ENCODE measurements at places on chromosomes 12 and 14. TPM values are rescaled to one million over a fixed set of nuclear protein-coding genes. Genes with fewer than 3 reads are reported as not detected.
A peak's percentile ranks its signal among the peaks of the same experiment; 100 is the strongest.

GRCh38 chr14:64541972-64542835 is 1.7 kb downstream of the HSPA2 start:
- DNase-seq: no peak

PTCSC3 gene
- 0.46 TPM for polyA plus RNA-seq

GRCh38 chr12:65953631-65954030 is 129.3 kb downstream of the HMGA2 start:
- no peak for DNase-seq

OR10P1 gene
- polyA plus RNA-seq: not detected

KRT79 gene
- not detected for polyA plus RNA-seq

SLC6A12 gene
- 18.2 TPM for polyA plus RNA-seq

DNA sequence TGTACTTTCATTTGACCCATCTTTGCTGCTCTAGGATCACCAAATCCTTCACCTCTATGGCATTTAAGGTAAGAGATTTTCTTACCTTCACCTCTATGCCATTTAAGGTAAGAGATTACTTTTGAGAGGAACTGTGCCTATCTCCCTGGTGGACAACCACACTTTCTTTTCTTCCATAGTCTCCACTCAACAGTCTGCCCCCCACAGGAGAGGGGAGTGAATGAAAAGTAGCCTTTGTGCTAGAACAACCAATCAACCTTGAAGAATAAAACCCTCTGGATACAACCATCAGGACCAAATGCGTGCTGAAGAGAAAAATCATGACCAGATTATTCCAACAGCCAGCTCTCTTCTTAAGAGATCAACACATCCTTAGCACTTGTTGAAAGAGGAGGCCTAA is 258.6 kb upstream of the TMPO start:
- no peak for DNase-seq

CACNA2D4 gene
- polyA plus RNA-seq: 2.7 TPM

- no peak for DNase-seq
Observed at GRCh38 chr14:91870001-91870400, 2.7 kb upstream of the TC2N start.

PPP1R3E gene
- polyA plus RNA-seq: 20.5 TPM

GRCh38 chr12:126747530-126748149 is 1519.3 kb upstream of the TMEM132C start:
- DNase-seq: peak; percentile 11

- DNase-seq: no peak
Observed at GRCh38 chr12:73053893-73054292, 781.7 kb downstream of the TRHDE start.

GRCh38 chr14:92633274-92633616 is 115.2 kb downstream of the LGMN start:
- DNase-seq: no peak

ESPL1 gene
- polyA plus RNA-seq: 16.0 TPM

GRCh38 chr12:12794686-12795085 is 9.2 kb downstream of the APOLD1 start:
- no peak for DNase-seq

- DNase-seq: no peak
Observed at GRCh38 chr12:14937014-14937413, 1.3 kb downstream of the ERP27 start.

DNA sequence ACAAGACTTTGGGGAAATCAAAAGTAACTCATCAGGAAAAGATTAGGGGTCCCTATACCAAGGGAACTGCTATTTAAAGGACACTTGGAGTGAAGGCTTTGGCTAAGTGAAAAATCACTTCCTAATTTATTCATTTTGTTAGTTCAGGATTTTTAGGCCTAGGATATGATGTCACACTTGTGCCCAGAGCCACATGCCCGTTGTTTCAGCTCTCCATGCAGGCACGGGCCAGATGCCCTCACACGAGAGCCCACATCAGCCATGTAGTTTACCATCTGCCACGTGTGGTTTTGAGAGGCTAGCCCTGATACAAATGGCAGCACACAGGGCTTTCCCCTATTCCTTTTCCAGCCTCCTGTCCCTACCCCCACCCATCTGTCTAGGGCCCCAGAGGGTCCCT is 11.9 kb upstream of the LRP1-AS start:
- no peak for DNase-seq

GRCh38 chr14:99745307-99745951 is 47.8 kb upstream of the EML1 start:
- DNase-seq: no peak

DNA sequence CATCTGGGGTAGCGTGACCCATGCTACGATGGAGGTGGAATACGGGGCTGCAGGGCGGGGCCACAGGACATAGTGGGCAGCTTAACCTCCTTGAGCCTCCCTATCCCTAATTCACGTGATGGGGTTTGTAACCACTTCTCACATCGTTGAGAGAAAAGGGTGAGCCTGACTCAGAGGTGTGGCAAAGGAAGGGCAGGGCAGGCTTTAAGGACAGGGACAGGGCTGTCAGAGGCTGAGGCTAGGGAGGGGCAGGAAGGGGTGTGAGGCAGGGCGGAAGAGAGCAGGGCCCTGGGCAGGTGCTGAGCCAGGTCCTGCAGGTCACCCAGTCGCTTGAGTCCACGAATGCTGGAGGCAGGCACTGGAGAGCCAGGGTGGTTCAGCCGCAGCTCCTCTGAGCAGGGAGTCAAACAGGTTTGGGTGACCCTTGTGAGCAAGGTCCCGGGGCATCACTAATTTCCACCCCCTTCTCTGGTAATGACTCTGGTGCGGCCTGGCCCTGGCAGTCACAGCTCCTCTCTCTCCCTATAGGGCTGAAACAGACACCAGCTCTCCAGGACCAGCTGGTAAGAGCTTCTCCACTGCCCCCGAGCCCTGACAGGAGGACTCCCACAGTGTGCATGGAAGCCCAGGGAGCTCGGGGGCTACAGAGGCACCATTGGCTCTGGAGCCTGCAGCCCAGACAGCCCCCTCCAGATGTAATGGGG is 7.5 kb upstream of the AQP2 start:
- DNase-seq: no peak

GRCh38 chr12:29662734-29663323 is 120.9 kb downstream of the TMTC1 start:
- DNase-seq: no peak

NGB gene
- not detected for polyA plus RNA-seq

DNA sequence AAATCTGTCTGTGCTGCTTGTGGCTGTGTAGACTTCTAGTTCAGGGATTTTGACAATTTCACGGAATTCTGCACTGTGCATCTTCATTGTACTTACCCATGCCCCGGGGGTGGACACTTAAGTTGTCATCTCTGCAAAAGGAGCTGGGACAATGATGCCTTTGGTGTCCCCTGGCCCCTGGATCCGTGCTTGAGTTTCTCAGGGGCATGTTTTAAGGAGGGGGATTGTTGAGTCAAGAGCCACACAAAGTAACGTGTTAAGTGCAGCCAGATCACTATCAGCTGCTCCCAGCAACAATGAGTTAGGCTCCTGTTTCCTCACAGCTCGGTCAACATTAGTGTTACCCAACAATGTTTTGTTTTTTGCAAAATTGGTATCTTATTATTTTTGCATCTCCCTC is 305.0 kb upstream of the DIO3 start:
- no peak for DNase-seq

DNA sequence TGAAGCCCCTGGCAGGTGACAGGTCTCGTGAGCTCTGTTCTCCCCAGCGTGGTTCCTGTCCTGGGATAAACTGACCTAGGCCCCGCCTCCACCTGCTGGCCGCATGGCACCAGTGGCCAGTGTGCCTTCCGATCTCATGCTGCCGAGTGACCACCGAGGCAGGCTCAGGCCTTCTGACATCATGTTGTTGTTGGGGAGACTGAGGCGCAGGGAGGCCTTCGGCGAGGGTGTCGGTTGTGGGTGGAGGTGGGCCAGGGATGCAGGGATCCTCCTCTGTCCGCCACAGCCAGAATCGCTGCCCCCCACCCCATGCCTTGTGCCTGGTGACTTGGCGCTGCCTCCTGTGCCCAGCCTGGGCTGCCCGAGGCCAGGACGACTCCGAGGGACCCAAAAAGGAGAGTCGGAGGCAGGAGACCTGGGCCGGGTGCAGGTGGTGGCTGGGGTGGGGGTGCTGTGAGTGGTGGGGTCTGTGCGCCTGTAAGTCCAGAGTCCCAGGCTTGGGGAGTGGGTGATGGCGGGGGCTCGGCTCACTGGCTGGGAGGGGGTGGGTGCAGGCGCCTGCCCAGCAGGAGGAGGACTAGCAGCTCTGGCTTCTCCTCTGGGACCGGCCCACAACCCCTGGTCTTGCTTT is 24.3 kb downstream of the ASPG start:
- no peak for DNase-seq

PRICKLE1 gene
- polyA plus RNA-seq: 45.8 TPM

ALX1 gene
- polyA plus RNA-seq: 30.0 TPM

ATL1 gene
- polyA plus RNA-seq: 10.7 TPM

DNA sequence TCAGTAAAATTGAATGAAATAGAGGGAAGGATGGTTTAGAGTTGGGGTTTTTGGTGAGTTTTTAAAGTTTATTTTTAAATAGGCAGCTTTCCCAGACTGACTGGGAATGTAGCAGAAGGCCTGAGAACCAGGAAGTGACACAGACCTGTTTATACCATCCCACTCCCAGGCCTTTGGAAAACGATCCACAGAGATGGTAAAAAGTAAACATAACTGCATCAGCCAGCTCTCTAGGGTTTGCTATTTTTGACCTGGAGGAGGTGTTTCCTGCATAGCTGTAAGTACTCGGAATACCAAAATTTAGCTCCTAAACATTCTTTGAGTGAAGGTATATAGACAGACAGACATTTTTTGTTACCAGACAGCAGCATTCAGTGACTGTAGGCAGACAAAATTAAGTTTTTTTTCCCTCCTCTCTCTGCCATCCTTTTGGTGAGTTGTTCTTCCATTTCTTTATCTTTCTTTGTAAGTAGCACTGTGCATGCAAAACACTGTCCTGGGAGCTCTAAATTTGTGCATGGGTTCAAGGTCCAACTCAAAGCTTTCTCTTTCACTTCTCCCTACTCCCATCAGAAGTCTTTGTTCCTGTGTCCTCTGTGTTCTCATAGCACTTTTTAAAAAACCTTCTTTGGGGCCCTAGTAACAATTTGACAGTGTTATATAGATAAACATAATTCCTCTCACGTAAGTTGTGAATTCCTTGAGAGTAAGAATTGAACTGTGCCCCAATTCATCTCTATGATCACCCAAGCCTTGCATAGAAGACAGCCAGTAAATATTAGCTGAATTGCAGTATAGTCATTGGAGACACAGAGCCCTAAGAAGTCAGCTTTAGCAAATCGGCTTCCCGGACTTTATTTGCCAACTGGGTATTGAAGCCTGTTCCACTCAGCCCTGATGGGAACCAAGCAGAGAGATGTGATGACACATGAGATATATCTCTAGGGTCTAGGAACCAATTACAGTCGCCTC is 37.4 kb downstream of the SUSD6 start:
- no peak for DNase-seq

DNA sequence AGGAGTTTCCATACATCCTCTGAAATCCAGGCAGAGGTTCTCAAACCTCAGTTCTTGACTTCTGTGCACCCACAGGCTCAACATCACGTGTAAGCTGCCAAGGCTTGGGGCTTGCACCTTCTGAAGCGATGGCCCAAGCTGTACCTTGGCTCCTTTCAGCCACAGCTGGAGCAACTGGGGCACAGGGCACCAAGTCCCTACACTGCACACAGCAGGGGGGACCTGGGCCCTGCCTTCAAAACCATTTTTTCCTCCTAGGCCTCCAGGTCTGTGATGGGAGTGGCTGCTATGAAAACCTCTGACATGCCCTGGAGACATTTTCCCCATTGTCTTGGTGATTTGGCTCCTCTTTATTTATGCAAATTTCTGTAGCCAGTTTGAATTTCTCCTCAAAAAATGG is 10.6 kb downstream of the AREL1 start:
- DNase-seq: no peak

- DNase-seq: no peak
Observed at GRCh38 chr12:104604070-104604994, 147.6 kb downstream of the CHST11 start.

NRXN3 gene
- 6.4 TPM for polyA plus RNA-seq

SPIC gene
- polyA plus RNA-seq: not detected

- no peak for DNase-seq
Observed at GRCh38 chr14:73802431-73803188, 49.0 kb upstream of the PTGR2 start.
